ENCODE measurements at places on chromosomes 4 and X. TPM values are rescaled to one million over a fixed set of nuclear protein-coding genes. Genes with fewer than 3 reads are reported as not detected.

GRCh38 chr4:17726911-17727310, 54.5 kb downstream of the FAM184B start:
- H3K36me3 ChIP-seq = no peaks in the 10 kb centered on the region
- no peaks in the 10 kb centered on the region for H3K27me3 ChIP-seq
- DNase-seq = no peak
- H3K27ac ChIP-seq = no peak overlapping the region

GRCh38 chr4:158190718-158191117, 17.9 kb upstream of the GASK1B start:
- no peaks in the 10 kb centered on the region for H3K36me3 ChIP-seq
- H3K4me1 ChIP-seq = no peaks in the 10 kb centered on the region
- DNase-seq = no peak
- no peaks in the 10 kb centered on the region for H3K27me3 ChIP-seq
- H3K27ac ChIP-seq = no peak overlapping the region
- no peak overlapping the region for H3K4me3 ChIP-seq

GRCh38 chr4:17781300-17782287, at the start of gene FAM184B:
FAM184B (minus strand) TSS chr4:17781621; CDS start chr4:17781299, 322 bp downstream.
- peak within 1 kb of the TSS; percentile 48 for H3K4me3 ChIP-seq
- no peak for DNase-seq
- no peaks in the 10 kb centered on the region for H3K27me3 ChIP-seq
- H3K36me3 ChIP-seq = no peaks in the 10 kb centered on the region
- no peak within 1 kb of the TSS for H3K27ac ChIP-seq

DNA sequence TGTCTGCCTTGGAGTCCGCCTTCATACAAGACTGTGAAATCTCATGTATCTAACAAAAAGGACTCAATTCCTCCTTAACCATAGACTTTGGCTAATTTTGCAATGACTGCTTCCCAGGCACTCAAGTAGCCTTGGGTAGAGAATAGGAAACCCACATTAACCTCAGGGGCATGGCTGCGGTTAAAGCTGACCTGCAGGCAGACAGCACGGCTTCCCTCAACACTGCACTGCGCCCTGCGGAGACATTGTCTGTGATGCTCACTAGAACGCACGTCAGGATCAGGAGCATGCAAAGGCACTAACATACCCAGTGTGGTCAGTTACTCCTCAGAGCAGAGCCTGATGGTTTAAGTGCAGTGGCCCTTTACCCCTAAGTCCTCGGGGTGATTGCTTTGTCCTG, 10.3 kb upstream of the GPR143 start:
- no peak overlapping the region for H3K27ac ChIP-seq
- no peak overlapping the region for H3K4me3 ChIP-seq
- H3K36me3 ChIP-seq = no peaks in the 10 kb centered on the region
- no peaks in the 10 kb centered on the region for H3K4me1 ChIP-seq

The GBA3 gene
- total RNA-seq = not detected

GRCh38 chr4:60953826-60954225, 246.3 kb upstream of the ADGRL3 start:
- no peak overlapping the region for H3K4me3 ChIP-seq
- DNase-seq = no peak
- H3K4me1 ChIP-seq = no peaks in the 10 kb centered on the region
- H3K27me3 ChIP-seq = no peaks in the 10 kb centered on the region
- H3K36me3 ChIP-seq = no peaks in the 10 kb centered on the region

GRCh38 chr4:140309124-140309870, 64.1 kb upstream of the SCOC start:
- DNase-seq = no peak
- H3K4me3 ChIP-seq = no peak overlapping the region
- no peaks in the 10 kb centered on the region for H3K4me1 ChIP-seq
- no peaks in the 10 kb centered on the region for H3K27me3 ChIP-seq
- no peaks in the 10 kb centered on the region for H3K36me3 ChIP-seq

DNA sequence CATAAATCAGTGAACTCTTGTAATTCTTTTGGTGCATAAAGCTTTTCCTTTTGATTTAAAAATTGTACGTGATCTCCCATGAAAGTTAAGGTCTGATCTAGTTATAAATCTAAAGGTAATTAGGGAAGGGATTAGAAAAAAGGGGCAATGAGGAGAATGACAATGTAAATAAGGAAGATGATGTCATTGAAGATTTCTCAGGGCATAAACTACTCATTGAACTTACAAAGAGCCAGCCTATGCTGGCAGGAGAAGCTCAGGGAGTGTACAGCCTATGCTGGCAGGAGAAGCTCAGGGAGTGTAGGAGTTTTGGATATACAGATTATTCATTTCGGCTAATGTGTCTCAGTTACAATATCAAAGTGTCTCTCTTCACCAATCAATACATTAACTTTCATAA, 1533.5 kb upstream of the ADGRL3 start:
- no peaks in the 10 kb centered on the region for H3K36me3 ChIP-seq
- no peak overlapping the region for H3K4me3 ChIP-seq
- H3K27ac ChIP-seq = no peak overlapping the region
- H3K4me1 ChIP-seq = no peaks in the 10 kb centered on the region

The PF4V1 gene
- total RNA-seq = not detected

The RBM46 gene
- total RNA-seq = not detected

DNA sequence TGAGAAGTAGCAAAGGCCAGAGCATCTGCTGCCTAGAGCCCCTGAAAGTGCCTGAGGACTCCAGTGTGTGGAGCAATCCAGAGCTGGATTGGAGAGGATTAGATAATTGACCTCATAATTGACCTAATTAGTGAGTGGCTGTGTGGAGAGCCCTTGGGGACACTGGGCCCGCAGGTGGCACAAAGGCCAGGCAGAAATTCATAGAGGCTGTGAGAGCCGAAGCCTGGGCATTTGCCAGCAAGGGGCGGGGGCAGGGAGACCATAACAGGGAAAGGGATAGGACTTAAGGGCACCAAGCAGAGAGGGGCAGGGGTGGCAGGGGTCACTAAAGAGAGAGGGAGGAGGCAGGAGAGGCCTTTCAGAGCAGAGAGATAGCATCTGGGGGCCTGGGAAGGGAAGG, 45.3 kb downstream of the EFNB1 start:
- no peak for DNase-seq
- H3K4me1 ChIP-seq = no peaks in the 10 kb centered on the region
- H3K27ac ChIP-seq = no peak overlapping the region
- H3K4me3 ChIP-seq = no peak overlapping the region

The PPA2 gene
- total RNA-seq = 89.5 TPM

DNA sequence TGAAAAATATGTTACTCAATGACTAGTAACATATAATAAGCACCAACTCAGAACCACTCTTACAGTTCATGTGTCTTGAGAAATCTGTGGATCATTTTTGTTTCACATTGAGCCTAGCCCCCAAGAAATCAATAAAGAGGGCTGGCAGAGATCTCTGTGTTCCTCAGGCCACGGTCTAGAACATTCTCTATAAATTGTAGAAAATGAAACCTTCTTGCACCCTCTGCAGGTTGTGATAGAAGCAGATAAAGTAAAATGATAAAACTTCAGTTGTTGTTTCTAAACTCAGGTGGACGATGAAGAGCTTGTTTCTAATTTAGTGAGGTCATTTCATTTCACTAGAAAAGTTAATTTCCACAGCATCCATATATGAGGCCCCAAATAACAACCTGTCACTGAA, 182.7 kb downstream of the KIT start:
- H3K4me1 ChIP-seq = no peaks in the 10 kb centered on the region
- DNase-seq = no peak
- no peak overlapping the region for H3K4me3 ChIP-seq
- H3K27me3 ChIP-seq = no peaks in the 10 kb centered on the region
- no peak overlapping the region for H3K27ac ChIP-seq
- no peaks in the 10 kb centered on the region for H3K36me3 ChIP-seq

- no peak for DNase-seq
- H3K4me3 ChIP-seq = no peak overlapping the region
- no peaks in the 10 kb centered on the region for H3K36me3 ChIP-seq
- no peak overlapping the region for H3K27ac ChIP-seq
- H3K4me1 ChIP-seq = no peaks in the 10 kb centered on the region
- no peaks in the 10 kb centered on the region for H3K27me3 ChIP-seq
These were observed 175.4 kb upstream of the S100G start for GRCh38 chrX:16474511-16474910.

DNA sequence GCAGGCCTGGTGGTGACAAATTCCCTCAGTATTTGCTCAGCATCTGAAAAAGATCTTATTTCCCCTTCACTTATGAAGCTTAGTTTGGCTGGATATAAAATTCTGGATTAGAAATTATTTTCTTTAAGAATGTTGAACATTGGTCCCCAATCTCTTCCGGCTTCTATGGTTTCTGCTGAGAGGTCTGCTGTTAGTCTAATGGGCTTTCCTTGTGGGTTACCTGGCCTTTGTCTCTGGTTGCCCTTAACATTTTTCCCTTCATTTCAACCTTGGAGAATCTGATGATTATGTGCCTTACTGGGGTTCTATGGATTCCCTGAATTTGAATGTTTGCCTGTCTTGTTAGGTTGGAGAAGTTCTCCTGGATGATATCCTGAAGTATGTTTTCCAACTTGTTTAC, 17.4 kb upstream of the TMPRSS11F start:
- no peak for DNase-seq
- no peaks in the 10 kb centered on the region for H3K27me3 ChIP-seq
- no peak overlapping the region for H3K27ac ChIP-seq
- H3K4me1 ChIP-seq = no peaks in the 10 kb centered on the region

GRCh38 chr4:106717091-106717490, 319.0 kb downstream of the DKK2 start:
- H3K27ac ChIP-seq = no peak overlapping the region
- DNase-seq = no peak
- no peak overlapping the region for H3K4me3 ChIP-seq
- no peaks in the 10 kb centered on the region for H3K4me1 ChIP-seq
- H3K27me3 ChIP-seq = no peaks in the 10 kb centered on the region

The AMTN gene
- total RNA-seq = not detected

DNA sequence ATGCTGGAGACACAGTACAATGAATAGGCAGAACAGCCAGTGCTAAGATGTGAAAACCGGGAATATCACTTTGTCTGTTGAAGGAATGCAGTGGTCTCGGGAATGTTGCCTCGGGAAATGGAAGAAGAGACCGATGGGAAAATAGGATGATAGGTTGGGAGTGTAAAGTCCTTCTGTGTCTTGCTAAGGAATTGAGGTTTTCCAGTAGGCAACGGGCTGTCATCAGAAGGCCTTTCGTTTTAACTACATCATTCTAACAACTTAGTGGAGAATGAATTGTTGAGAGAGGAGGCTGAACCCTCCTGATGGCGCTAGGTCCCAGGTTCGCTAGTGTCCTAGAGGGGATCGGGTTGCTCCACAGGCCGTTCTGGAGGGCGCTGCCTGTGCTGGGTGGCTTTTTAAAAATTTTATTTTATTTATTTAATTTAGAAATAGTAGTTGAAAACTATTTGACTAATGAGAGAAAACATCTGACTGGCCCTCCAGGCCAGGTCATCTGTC, 730 bp downstream of the VBP1 start:
- no peaks in the 10 kb centered on the region for H3K36me3 ChIP-seq
- H3K4me1 ChIP-seq = peaks cover 10% of the 10 kb centered on the region
- peak overlapping the region; percentile 89 for H3K27ac ChIP-seq
- peak overlapping the region; percentile 56 for H3K4me3 ChIP-seq
- DNase-seq = no peak

DNA sequence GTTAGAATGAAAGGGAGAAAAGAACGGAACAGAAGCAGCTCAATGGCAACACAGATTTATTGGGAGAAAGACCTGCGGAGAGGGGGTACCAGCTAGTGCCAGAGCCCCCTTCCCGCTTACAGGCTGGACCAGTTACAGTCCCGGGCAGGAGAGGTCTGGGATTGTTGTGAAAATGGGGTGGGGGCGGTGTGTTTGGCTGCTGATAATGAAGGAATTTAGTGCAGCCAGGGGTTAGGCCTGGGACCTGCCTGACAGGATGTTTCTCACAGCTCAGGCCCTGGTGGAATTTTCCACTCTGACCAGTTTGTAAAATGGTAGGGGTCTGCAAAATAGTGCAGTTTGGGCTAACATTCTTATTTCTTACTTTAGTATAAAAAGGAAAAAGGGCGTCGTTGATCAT, 75.4 kb upstream of the SPIN4 start:
- no peak for DNase-seq
- no peaks in the 10 kb centered on the region for H3K36me3 ChIP-seq
- no peaks in the 10 kb centered on the region for H3K27me3 ChIP-seq

GRCh38 chrX:5771441-5771840, 457.2 kb downstream of the NLGN4X start:
- H3K4me3 ChIP-seq = no peak overlapping the region
- no peak for DNase-seq
- no peaks in the 10 kb centered on the region for H3K27me3 ChIP-seq

DNA sequence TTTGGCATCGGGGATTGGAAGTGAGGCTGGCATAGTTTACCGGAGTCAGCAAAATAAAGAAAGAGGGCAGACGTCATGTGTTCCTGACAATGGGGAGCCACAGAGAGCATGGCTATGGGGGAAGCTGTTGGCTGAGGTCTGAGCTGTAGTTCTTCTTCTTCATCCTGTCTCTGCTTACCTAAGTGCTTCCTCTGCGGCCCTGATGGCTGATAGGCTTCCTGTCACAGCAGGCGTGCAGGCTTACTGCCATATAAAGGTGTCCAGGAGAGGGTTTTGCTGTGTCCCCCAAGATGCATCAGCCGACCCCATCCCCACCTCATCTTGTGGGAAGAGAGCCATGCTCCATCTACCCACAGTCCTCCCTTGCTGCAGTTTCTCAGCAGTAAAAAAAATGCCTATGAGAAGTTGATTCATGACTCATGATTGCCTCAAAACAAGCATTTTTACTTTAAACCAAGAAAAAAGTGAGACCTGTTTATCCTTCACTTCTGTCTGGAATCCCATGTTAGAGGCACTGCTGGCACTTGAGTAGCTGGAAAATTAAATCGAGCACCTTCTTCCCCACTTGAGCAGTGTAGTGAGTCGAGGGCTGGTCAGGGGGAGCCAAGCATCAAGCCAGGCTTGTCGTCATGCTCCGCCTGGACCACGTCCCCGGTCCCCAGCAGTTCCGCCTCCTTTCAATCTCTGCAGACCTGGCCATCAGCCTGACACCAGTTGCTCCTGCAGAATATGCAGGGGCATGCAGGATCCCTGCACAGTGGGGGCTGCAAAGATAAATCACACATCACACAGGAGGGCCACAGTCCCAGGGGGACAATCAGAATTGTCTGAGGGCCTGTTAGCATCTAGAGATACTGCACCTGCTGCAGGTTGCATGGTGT, 237.8 kb downstream of the EVC2 start:
- no peak overlapping the region for H3K27ac ChIP-seq
- H3K4me1 ChIP-seq = no peaks in the 10 kb centered on the region
- H3K4me3 ChIP-seq = no peak overlapping the region
- no peaks in the 10 kb centered on the region for H3K27me3 ChIP-seq
- H3K36me3 ChIP-seq = no peaks in the 10 kb centered on the region
- peak; percentile 28 for DNase-seq

The CXCL8 gene
- total RNA-seq = 7.9 TPM

The SHOX gene
- not detected for total RNA-seq

DNA sequence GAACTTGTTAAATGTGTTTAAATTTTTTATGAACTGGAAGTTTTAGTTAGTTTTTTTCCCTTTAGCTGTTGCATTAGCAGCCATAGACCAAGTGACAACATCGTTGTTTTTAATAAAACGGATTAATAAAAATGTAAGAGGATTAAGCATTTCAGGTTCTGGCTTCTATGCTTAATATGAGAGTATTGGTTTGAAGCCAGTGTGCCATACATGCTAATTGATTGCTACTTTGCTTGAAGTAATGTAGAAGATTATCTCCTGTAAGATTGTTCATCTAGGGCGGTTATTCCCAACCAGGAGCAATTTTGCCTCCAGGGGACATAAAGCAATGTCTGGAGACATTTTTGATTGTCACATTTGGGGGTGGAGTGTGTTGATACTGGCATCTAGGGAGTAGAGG, 54.3 kb downstream of the TLL1 start:
- H3K27me3 ChIP-seq = no peaks in the 10 kb centered on the region
- no peak overlapping the region for H3K27ac ChIP-seq
- no peaks in the 10 kb centered on the region for H3K36me3 ChIP-seq
- H3K4me3 ChIP-seq = no peak overlapping the region
- DNase-seq = no peak
- H3K4me1 ChIP-seq = no peaks in the 10 kb centered on the region

The PHOX2B gene
- not detected for total RNA-seq

The ARHGAP36 gene
- not detected for total RNA-seq
